ENCODE measurements at places on chromosomes 13 and 19.
A peak's percentile ranks its signal among the peaks of the same experiment; 100 is the strongest.

- no peak for DNase-seq
These were observed 1.2 kb upstream of the ENOX1 start for GRCh38 chr13:43787997-43788396.

DNA sequence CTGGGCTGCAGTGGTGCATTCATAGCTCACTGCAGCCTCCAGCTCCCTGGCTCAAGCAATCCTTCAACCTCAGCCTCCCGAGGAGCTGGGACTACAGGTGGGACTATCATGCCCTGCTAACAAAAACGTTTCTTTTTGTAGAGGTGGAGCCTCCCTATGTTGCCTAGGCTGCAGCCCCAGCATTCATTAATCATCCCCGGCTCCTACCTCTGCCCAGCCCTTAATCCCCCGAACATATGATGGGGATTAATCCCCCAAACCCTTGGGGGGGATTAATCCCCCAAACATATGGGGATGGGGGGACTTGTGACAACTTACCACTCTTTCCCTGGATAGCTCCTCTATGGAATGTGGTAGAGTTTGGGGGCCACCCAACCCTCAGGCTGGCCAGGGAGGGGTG lies 45.9 kb downstream of the SUGP2 start:
- no peak for DNase-seq

- no peak for DNase-seq
These were observed 21.9 kb downstream of the COMP start for GRCh38 chr19:18768997-18769891.

DNA sequence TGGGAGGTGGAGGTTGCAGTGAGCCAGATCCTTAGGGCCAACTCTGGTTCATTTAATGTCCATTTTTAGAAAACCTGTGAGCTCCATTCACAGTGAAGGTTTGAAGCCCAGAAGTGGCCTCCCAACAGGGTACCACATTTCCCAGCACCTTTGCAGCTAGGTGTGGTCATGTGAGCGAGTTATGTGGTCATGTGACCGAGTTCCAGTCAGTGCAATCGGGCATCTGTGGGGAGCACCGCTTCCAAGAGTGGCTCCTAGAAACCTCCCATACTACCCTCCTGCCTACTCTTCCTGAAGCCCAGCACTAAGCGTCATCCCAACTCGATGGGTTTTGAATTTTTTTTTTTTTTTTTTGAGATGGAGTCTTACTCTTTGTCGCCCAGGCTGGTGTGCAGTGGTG lies 663 bp upstream of the PLA2G4C start:
- DNase-seq = no peak

DNA sequence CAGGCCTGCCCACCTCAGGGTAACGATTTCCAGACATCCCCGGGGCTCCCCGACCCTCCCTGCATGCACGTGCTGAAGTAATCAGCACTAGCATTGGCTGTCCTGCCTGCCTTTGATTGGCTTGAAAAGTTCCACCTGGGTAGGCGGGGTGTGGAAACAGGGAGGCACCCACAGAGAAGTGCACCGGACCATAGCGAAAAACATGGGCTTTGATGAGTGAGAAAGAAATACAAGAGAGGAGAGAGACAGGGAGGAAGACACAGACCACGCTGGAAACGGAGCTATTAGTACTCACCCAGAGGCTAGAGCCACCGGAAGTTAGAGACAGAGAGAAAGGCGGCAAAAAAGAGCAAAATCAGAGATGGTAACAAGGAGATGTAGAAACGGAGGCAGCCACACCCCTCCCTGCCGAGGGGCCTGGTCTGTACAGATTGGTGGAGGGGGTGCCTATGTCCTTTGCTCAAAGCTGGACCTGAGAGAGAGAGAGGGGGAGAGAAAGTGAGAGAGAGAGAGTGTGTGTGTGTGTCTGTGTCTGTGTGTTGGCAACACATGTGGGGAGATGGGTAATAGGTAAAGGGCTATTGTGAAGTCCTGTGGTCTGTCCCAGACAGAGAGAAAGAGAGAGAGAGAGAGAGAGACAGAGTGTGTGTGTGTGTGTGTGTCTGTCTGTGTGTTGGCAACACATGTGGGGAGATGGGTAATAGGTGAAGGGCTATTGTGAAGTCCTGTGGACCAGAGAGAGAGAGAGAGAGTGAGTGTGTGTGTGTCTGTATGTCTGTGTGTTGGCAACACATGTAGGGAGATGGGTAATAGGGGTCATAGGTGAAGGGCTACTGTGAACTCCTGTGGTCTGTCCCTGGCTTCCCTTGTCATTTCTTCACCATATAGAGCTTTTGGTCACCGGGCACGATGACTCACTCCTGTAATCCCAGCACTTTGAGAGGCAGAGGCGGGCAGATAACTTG lies 2.9 kb downstream of the CGB3 start:
- no peak for DNase-seq

DNA sequence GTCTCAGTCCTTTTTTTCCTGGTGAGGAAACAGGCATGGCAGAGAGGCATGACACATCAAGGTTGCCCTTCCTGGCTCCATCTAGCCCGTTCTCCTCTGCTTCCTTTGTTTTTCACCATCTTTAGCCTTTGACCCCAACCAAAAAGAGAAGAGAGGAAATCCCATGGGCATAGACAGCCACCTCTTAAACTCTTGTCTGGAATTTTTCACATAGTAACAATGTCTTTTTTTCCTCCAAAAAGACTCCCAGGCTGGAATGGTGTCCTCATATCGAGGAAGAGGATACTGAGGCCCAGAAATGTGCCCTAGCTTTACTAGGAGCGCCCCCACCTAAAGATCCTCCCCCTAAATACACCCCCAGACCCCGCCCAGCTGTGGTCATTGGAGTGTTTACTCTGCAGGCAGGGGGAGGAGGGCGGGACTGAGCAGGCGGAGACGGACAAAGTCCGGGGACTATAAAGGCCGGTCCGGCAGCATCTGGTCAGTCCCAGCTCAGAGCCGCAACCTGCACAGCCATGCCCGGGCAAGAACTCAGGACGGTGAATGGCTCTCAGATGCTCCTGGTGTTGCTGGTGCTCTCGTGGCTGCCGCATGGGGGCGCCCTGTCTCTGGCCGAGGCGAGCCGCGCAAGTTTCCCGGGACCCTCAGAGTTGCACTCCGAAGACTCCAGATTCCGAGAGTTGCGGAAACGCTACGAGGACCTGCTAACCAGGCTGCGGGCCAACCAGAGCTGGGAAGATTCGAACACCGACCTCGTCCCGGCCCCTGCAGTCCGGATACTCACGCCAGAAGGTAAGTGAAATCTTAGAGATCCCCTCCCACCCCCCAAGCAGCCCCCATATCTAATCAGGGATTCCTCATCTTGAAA lies at the start of gene GDF15:
GDF15 (plus strand) TSS at position 484 of the 868 bp plus-strand sequence; CDS start at position 516, 32 bp downstream.
- peak; percentile 16 for DNase-seq

GRCh38 chr19:33424181-33424580 lies 50.7 kb downstream of the CEBPG start:
- no peak for DNase-seq

DNA sequence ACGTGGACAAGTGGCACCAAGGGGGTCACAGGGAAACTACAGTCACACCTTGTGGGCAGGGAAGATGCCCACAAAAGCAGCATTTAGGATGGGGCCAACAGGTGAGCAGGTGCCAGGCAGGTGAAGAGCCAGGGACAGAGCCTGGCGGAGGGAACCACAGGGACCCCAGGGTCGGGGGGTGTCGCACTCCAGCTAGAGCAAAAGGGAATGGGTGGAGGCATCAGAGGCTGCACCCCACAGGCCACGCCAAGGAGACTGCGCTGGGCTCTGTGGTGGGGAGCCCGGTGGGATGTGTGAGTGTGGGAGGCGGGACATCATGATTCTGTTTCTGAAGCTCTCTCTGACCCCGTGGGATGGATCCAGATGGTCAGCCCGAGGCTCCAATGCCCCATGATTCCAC lies 66.7 kb downstream of the EPS15L1 start:
- DNase-seq = no peak

DNA sequence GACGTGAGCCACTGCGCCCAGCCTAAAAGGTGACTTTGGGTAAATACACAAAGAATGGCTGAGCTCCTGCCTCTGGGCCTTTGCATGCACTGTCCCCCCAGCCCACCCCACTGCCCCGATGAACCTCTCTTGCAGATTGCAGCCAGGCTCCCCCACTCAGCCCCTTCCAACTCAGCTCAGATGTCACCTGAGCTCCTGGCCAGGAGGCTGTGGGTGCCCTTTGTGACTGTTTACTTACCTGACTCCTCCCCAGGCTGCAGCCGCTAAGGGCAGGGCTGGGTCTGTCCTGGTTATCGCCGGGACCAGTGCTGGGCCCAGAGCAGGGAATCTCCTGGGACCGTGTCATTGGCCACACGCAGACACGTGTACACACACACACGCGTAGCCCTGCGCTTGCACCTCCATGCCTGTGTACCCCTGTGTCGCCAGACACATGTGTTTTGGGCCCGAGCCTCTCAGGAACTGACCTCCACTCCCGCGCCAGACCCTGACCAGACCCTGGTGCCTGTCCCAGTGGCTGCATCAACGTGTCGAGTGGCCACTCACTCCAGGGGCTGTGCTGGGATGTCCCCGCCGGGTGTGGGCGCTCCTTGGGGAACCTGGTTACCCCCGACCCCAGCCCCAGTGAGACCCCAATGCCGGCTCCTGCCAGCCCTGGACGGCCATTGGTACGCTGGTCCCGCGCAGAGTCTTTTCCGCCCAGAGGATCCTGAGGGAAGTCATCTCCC lies 18.7 kb downstream of the EFNA2 start:
- DNase-seq = no peak

DNA sequence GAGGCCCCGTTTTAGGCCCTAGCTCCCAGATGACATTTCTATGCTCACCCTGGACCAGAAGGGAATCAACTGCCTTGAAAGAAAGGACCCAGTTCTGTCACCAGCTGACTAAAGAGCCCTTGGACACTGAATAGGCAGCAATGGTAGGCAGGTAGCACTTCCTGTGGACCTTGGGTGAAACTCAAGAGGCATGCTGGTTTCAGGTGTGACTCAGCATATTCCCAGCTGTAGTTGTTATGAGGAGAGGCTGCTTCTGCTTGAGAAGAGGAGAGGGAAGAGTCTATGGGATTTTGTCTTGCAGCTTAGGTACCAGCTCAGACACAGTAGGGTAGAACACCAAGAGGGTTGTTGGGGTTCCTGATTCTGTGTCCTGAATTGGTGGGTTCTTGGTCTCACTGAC lies 37.9 kb upstream of the HTR2A start:
- DNase-seq = no peak

- DNase-seq = peak; percentile 8
These were observed 40.3 kb upstream of the USPL1 start for GRCh38 chr13:30577401-30577852.

GRCh38 chr19:37468961-37469777 lies at the start of gene ZNF570:
TSS of gene ZNF570 (plus strand) at chr19:37469356. CDS start at chr19:37470355, 999 bp downstream.
- DNase-seq = peak; percentile 77

- DNase-seq = no peak
These were observed 393.5 kb upstream of the GPC6 start for GRCh38 chr13:92833071-92833470.

- no peak for DNase-seq
These were observed 1385.8 kb downstream of the PCDH9 start for GRCh38 chr13:65844266-65844841.

DNA sequence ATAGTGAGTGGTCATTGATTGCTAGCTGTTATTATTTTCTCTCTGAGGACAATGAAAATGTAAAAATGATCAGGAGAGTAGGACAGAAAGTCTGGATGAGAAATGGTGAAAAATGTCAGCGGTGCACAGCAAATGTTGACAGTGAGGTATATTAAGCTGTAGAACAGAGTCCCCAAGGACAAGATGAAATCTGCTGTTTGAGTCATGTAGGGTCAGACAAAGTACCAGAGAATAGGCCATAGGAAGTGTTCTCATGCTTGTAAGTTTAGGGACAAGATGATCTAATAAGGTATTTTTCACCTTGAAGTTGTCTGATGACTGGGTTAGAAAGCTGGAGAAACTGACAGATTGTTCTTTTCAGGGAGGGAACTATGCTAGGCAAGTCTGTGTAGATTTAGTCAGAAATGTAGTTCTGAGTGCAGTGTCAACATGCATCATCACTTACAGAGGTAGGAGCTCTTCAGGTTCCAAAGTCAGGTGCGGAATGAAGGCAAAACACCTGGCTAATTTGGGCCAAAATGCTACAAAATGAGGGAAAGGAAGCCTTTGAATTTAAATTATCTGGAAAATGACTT lies 369.3 kb downstream of the DLEU7 start:
- no peak for DNase-seq

GRCh38 chr19:44260343-44260681 lies 626 bp downstream of the ZNF233 start:
- DNase-seq = no peak

GRCh38 chr19:51166846-51167490 lies 24.9 kb downstream of the SIGLEC7 start:
- no peak for DNase-seq

DNA sequence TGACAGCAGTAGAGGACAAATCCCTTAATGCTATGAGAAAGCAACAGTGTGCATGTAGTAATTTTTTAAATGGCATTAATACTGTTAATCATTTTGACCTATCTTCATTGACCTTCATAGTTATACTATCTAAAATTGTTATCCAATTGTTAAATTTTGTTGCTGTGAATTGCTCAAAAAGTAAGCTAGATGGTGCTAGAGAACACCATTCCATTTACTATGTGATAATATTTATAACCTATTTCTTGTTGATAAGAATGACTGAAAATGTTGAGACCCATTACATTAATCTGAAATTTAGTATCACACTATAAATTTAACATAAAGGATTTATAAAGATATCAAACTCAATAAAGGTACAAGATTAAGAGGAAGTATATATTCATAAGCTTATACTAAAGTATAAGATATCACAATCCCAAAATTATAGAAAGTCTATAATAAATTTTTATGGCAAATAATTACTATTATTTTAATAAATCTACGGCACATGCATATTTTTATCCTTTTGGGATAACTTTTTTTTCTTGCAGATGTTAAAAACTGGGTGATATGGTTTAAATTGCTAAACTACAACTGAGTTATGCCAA lies 1573.3 kb downstream of the PCDH9 start:
- no peak for DNase-seq

GRCh38 chr19:8610041-8610935 lies at the start of gene ADAMTS10:
TSS of gene ADAMTS10 (minus strand) at chr19:8610715. CDS start at chr19:8605710, 5,005 bp downstream.
- DNase-seq = no peak

All from stimulated activated CD4-positive, alpha-beta T cell treated with anti-CD3 and anti-CD28 coated beads, TNF-alpha, amount 100 ng/mL, for 48 hours (primary cell).